ENCODE measurements at places on chromosomes 5 and 9.
A peak's percentile ranks its signal among the peaks of the same experiment; 100 is the strongest.

- no peak for DNase-seq
Measured at GRCh38 chr5:14237317-14238086, 94.4 kb downstream of the TRIO start.

- DNase-seq = no peak
Measured at GRCh38 chr5:38167562-38167996, 90.8 kb upstream of the EGFLAM start.

- DNase-seq = no peak
Measured at GRCh38 chr9:108412755-108413154, 443.0 kb downstream of the ACTL7B start.

GRCh38 chr5:83162601-83163000 lies 85.3 kb downstream of the XRCC4 start:
- DNase-seq = no peak

GRCh38 chr9:90953805-90954204 lies 152.2 kb downstream of the SYK start:
- no peak for DNase-seq

- DNase-seq = no peak
Measured at GRCh38 chr5:56112526-56113121, 117.9 kb upstream of the IL6ST start.

GRCh38 chr5:50576265-50576664 lies 90.2 kb upstream of the PARP8 start:
- DNase-seq = no peak

DNA sequence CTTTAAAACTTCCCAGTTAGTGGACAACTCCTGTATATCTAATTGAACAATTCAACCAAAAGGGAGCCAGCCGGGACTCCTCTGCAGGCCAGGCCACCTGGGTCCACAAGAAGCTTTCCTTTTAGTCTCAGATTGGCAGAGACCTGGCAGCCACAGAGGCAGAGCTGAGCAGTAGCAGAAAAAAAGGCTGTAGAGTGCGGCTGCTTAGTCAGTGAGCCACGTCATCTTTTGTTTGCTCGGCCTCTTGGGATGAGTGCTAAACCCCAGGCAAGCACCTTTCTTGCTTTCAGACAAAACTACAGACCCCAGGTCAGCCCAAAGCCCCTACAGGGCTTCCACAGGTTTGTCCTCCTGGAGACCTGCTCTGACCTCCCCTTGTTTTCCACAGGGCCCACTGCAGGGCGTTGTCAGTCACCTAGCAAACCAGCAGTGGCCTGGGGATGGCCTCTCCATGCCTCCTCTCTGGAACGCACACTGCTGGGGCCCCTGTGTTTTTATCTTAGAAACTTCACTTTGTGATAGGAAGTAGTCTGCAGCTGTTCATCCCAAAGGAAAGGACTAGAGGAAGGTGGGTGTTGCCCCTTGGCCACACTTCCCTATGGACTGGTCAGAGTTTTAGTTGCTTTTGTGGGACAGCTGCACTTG lies 49.9 kb downstream of the SHB start:
- peak; percentile 49 for DNase-seq

DNA sequence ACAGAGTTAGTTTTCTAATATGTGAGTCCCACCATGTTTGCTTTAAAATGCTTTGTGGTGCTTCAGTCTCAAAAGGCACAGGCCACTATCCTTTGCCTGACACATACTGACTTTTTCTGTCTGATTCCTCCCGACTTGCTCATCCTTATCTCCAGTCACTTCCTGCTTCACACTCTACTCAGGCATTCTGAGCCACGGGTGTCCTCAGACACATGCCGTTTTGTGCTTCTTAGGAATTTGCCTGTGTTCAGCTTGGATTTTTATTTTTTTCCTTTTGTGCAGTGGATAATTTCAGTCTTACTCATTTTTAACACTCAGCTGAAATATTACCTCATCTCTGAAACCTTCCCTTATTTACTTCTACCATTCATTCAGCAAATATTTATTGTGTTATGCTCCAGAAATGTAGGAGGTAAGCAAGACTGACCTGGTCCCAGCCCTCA lies 54.1 kb downstream of the MAN2A1 start:
- DNase-seq = peak; percentile 71

DNA sequence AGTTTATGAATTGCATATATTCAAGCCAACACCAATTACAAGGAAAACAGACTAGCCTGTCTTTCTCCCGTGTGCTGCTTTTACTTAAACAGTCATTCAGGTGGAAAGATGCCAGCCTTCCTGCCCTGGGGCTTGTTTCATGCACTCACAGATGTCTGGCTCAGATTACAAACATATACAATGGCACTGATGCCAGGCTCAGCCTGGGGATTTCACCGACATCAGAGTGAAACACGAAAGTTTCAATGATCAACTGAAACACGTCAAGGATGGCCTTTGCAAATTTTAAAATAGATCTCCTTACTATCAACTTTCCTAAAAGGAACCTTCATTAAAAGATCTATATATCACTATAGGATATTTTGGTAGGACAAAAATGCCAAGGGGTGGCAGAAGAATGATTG lies 1576.5 kb downstream of the EFNA5 start:
- peak; percentile 23 for DNase-seq

DNA sequence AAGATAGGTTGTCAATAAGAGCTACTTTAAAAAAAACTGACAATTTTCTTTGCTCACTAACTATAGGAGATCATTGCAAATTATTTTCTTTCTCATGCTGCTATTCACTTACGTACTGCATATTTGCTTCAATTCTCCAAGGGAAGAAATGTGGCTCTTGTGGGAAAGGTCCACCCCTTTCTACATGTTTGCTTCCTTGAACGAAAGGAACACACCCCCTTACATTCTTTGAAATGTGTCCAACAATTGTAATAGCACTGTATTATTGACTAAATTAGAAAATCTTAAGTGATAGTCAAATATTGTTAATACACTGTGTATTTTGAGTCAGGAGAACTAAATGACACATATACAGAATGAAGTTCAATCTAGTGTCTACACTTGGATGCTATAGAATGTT lies 5.2 kb downstream of the MEF2C start:
- DNase-seq = no peak

DNA sequence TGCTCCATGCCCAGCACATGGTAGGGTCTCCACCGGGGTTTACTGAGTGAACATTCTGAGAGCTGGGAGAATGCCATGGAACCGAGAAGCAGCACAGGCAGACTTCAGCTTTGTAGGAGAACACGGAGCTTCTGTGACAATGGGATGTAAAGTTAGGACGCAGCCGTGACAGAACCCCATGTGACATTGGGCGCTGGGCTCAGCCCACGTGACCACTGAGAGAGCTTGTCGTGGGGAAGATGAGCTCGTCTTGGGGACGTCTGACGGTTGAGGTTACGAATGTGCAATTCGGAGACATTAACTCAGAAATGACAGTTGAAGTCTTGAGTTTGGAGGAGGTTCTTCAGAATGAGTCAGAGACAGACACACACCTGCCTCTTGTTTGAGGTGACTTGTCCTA lies 13.5 kb downstream of the SDHA start:
- DNase-seq = no peak

GRCh38 chr5:149550268-149550583 lies 1.0 kb downstream of the CSNK1A1 start:
- DNase-seq = no peak

- peak; percentile 36 for DNase-seq
Measured at GRCh38 chr5:138461343-138462125, 3.7 kb upstream of the EGR1 start.

- no peak for DNase-seq
Measured at GRCh38 chr5:122965111-122965510, 71.4 kb downstream of the PPIC start.

DNA sequence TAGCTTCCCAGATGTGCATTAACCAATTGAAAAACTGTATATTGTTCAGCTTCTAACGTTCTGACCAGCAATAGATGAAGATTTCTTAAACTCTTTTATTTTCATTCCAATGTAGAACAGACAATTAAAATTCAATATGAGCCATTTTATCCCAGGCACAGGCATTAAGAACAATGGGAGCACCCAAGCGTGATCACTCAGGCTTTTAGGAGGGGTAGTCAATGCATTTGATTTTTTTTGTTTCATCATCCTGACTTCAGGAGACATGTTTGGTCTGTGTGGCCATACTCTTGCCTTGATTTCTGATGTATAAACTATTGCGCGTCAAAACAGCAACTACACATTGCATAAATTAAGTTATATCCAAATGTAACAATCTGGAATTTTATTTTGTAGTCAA lies 653.0 kb upstream of the RORB start:
- DNase-seq = no peak

GRCh38 chr9:129005336-129005997 lies 22.7 kb downstream of the SH3GLB2 start:
- DNase-seq = no peak

GRCh38 chr5:172417130-172417841 lies 37.0 kb downstream of the SH3PXD2B start:
- DNase-seq = no peak

DNA sequence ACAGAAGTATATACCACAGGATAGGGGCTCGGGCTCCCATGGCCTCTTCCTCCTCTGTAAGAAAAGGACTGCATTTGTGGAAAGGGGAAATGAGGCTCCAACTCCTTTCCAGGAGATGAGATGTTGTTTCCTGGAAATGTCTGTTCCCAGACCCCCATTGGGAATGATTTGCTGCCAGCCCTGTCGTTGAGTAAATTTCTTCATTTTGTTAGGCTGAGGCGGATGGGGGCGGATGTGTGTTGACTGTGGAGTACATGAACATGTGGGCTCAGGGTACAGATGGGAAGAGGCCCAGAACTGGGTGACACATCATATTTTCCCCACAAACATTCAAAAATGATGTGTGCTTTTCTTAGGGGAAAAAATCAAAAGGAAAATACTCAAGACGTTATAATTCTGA lies 28.8 kb upstream of the TNFAIP8 start:
- DNase-seq = no peak

DNA sequence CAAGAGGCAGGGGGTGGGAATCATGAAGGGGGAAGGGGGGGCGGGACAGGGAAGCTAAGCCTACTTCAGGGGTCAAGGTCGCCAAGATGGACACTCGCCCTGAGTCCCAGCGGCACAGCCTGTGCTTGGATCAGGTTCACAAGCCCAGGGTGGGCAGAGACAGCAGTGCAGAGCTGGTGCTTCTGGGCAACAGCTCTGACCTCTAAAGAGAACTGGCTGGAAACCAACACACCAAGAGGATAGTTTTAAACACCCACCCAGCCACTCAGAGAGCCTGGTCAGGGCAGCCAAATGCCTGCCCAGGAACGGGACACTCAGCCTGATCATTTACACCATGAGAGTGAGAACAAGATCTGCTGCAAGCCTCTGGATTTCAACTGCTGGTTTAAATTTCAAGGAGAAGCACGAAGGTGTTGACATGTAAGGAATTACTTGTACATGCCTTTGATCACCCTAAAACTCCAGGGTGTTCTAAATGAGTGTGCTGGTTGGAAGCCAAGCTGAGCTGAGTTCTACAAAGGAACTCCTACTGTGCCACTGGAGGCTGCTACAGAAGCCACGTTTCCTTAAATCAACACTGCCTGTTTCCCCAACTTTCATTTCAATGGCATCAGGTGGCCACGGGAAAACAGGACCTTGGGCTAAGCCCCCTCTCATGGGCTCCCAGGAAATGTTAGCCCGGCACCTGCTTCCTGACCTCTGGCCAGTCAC lies 91.5 kb downstream of the TTLL11 start:
- no peak for DNase-seq

DNA sequence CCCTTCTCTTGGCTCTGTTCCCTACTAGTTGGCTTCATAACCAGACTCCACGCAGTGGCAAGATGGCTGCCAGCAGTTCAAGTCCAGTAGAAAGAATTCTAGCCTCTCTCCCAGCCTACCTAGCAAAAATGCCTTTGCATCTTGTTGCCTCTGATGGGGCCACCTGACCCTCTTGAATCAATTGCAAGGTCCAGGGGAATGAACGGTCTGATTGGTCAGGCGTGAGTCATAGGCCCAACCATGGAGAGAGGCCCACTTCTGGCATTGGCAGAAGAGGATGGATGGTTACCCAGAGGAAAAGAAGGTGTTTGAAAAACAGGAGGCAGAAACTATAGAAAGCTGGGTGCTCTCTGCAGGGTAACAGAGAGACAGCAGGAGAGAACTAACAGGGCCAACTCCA lies 622.6 kb downstream of the CCDC171 start:
- DNase-seq = no peak
